T-helper 9 cell (primary cell): ENCODE measurements at places on chromosomes 7 and 10.

DNA sequence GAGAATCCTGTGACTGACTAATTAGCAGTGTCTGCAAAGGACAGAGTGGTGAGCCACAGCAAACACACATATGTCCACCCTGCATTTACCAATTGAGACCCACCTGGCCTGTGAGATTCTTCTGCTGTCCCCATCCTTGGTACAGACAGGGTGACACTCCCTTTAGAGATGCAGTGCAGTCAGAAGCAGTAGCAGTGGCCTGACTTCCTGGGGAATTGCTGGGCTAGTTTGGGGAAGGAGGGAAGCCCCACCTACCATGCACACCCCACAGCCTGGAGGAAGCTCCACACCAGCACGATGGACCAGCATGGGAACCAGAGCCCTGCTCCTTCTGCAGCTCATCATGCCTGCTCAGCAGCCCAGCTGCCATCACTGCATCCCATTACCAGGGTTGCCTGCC is 924.9 kb upstream of the ZNF722 start:
- DNase-seq, result no peak

- no peak for DNase-seq
These were observed 39.4 kb downstream of the VIPR2 start for GRCh38 chr7:159105066-159105780.

- DNase-seq, result no peak
These were observed 46.1 kb downstream of the C1GALT1 start for GRCh38 chr7:7228472-7228871.

GRCh38 chr10:78049851-78050250 is 16.2 kb downstream of the RPS24 start:
- no peak for DNase-seq

DNA sequence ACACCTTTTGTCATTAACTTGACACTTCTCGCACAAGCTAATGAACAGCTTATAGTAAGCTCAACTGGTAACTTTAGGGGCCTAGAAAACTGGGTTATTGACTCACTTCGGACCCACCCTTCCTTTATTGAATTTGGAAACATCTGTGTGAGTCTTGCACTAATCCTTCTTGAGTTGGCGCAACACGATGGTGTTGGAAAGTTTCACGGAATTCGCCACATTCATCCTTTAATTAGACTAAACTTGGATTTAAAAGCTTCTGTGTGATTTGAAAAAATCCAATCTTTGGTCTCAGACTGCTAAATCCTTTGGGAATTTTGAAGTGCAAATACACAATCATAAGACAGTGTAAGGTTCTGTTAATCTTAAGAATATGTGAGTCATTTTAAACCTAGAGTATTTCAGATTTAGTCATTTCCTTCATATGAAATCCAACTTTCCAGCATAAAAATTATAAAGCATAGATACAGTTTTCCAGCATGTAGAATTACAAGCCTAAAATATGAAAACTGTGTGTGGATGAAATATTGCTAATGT is 15.1 kb downstream of the FZD8 start:
- DNase-seq, result no peak

DNA sequence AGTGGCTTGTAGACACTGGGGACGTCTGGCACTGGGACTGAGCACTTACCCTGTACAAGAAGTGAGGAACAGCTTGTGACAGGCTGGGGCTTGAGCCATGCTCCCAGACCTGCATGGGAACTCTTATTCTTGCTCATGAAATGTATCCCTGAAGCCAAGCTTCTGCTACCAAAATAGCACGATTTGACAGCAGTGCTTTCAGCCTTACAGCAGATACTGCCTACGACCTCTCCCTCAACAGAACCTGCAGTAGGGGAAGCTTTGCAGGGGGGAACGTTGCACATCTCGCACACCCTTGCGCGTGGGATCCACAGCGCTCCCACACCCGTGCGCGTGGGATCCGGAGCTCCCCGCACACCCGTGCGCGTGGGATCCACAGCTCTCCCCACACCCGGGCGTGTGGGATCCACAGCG is 88.0 kb downstream of the CREM start:
- DNase-seq, result no peak

- DNase-seq, result no peak
These were observed 83.6 kb upstream of the CACUL1 start for GRCh38 chr10:118838364-118838763.

DNA sequence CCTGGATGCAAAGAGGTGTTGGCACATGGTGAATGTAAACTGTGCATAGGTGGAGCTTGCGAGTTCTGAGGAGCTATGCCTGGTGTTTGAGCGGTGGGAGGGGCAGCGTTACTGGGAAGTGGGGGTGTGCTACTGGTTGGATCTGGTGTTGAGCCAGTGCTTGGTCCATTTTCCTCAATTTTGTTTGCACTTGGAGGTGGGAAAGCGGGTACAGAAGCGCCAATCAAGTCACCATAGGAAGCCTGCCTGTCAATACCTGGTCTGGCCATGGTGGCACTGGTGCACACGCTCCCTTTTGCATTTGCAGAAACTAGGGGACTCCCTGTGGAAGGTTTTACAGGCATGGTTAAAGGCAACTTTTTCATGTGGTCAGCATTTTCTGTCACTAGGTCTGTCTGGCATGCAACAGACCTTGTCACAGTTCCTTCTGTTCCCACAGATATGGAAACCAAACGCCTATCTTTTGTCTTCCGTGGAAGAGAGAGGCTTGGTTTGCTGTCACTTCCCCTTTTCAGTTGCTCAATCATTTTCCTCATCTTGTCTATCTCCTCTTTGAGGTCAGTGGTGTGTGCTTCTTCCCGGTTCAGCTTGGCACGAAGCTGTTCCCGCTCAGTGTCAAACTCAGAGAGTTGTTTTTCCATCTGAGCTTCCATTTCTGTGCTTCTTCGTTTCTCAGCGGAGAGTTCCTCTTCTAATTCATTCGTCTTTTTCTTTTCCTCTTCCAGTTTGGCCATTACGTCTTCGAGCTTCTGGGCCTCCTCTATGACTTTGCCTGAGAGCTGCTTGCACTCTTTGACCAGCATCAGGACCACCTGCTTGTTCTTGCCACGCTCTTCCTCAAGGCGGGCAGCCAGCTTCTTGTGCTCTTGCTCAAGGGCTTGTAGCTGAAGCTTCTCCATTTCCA is 81.1 kb downstream of the CTTNBP2 start:
- DNase-seq, result no peak

- no peak for DNase-seq
These were observed 18.0 kb downstream of the MACC1 start for GRCh38 chr7:20199015-20199737.

GRCh38 chr7:128030263-128030653 is 979 bp downstream of the LRRC4 start:
- no peak for DNase-seq

DNA sequence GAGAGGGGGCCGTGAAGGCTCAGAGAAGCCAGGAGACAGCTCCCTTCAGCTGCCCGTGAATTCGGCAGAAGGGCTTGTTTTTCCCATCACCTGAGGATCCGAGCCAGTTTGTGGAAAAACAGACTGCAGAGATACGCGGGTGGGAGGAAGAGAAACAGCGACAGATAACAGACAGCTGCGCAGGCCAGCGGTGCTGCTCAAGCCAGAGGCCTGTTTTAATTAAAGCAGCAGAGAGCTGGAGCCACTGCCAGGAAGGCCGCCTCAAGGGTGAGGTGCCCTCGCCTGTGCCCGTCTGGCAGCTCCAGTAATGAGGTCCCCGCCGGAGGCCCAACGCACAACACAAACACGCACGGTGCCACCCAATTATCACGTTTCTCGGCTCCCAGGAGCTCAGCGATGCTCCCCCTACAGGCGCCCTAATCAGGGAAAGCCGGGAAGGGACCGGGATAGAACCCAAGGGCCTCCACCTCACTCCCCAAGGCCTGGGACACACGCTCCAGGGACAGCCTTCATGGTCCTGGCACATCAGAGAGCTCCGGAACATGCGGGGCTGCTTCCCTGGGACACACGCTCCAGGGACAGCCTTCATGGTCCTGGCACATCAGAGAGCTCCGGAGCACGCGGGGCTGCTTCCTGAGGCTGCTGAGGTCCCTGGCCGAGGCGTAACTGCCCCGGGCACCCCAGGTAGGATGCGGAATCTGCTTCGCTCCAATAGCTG is 60.6 kb upstream of the DNAAF5 start:
- no peak for DNase-seq

- no peak for DNase-seq
These were observed 155.7 kb downstream of the TRIL start for GRCh38 chr7:28802450-28802849.

DNA sequence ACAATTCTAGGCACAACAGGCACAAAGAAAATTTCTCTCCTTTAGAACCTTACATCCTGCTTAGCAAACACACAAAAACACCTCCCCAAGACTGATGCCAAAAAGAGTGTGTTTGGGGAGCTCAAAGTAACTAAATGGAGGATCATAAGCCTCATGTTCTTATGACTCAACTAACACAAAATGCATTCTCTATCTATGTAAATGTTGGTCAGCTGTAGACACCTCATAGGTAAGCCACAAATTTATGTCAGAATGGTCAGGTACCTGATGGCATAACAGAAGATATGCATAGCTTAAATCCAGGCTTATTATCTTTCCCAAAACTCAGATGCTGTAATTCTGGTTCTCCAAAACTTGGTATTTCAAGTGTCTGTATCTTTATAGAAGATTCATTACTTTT is 315.1 kb downstream of the C7orf25 start:
- DNase-seq, result no peak

- DNase-seq, result no peak
These were observed 210.5 kb downstream of the ETV1 start for GRCh38 chr7:13778967-13779366.

DNA sequence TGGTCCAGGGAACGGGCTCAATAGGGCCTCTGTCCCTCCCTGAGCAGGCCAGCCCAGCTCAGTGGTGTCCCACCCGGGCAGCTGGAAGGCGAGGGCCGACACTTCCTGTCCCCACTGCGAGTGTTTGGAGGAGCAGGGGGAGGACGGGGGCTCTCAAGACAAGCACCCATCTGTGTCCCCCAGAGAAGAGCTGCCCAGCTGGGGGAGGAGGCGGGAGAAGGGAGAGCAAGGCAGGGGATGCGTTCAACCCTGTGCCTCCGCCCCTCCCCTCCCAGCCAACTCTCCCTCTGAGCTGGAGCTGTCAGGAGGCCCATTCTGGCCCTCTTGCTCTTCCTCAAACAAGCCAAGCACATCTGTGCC is 35.7 kb downstream of the ZCCHC24 start:
- no peak for DNase-seq

GRCh38 chr10:86732771-86733170 is 23.6 kb upstream of the BMPR1A start:
- DNase-seq, result no peak

DNA sequence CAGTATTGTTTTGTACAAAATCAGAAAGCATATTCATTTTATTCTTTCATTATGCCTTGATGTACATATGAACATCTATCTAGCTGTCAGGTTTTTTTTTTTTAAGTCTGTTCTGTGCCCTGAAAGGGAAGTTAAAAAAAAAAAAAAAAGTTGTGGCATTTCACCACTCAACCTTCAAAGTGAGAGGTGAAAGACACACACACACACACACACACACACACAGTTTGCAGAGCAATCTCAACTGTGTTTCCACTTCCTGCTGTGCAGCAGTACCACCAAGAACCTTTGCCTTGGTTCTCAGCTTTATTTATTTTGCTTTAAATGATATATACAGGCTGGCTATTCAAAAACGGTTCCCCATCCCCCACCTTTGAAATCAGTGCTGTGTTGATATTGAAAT is 955.6 kb downstream of the GATA3 start:
- peak; percentile 1 for DNase-seq

DNA sequence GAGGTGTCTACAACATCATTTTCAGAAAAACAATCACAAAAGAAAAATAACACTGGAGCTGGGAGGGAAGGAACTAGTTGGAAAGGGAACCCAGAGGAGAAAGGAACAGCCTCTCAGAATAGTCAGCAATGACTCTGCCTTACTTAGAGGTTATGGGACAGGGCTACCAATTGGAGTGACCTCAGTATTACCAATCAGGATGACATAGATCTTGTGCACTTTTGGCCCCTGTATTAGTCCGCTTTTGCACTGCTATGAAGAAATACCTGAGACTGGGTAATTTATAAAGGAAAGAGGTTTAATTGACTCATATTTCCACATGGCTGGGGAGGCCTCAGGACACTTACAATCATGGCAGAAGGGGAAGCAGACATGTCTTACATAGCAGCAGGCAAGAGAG is 99.7 kb upstream of the SDK1 start:
- no peak for DNase-seq

DNA sequence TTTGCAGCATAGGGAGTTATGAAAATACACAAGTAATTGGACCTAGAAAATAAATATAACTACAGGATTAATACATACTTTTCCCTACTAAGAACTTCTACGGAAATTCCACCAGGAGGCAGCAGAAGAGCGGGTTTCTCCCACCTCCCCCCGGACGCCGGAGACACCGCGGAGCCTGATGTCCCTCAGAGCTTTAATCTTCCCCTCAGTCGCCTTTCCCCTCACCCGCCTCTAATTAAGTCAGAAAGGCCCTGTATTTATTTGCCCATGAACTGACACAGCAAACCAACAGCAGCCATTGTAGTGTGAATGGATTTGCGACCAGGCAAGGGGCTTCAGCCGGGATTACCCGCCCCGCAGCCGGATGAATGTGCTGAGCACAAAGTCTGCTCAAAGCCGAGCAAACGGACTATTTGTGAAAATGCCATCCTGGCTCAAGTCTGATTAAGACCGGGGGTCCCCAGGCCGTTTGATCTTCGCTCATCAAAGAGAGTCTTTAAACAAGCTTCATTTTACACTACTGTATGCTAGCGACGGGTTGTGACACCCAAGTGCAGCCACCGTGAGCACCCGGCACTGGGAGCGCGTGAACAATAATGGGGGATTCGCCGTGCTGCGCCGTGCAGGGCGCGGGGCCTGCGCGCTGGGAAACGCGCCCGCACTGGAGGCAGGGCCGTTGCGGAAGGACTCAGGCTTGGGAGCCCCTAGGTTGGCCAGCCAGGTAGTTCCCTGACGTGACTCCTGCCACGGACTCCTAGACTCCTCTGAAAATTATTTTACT is 5.6 kb upstream of the DKK1 start:
- DNase-seq, result no peak

DNA sequence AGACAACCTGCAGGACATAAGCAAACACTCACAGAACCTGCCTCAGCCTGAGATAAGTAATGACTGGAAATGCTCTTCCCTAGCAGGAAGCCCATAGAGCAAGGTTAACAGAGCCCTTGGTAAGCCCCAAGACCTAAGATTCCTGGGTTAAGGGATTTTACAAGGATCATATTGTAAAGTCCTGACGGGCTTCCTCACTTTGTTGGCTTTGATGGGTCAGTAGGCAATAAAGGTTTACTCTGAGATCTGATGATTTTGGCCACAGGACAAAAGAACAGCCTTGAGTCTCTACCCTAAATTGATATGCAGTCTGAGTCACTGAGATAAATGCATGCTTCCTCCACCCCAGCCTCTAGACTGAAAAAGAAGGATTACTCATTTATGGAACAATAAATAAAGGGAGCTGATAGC is 270.8 kb downstream of the HTR7 start:
- no peak for DNase-seq
